Anterior cingulate cortex (tissue), 58 donors: ENCODE measurements at places on chromosomes 16 and 17.

DNA sequence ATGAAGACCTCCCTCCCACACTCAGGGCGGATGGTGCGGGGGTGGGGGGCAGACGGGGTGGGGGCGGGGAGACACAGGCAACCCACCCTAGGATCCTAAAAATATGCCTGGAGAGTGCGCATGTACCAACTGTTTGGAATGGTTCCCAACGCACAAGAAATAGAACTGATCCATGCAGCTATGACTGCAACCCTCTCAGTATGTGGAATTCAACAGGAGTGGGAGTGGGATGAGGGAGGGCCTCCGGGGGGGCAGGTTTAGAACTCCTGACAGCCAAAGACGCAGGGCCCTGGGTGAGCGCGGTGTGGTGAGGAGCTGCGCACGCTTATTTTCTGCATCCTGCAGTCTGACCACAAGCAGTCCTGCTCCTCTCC, 1.1 kb upstream of the P2RX5 start:
- DNase-seq: no peak

GRCh38 chr17:32302860-32303649, 37.4 kb downstream of the RHBDL3 start:
- DNase-seq: no peak

- no peak for DNase-seq
Observed at GRCh38 chr17:75917141-75917916, 12.6 kb upstream of the MRPL38 start.

DNA sequence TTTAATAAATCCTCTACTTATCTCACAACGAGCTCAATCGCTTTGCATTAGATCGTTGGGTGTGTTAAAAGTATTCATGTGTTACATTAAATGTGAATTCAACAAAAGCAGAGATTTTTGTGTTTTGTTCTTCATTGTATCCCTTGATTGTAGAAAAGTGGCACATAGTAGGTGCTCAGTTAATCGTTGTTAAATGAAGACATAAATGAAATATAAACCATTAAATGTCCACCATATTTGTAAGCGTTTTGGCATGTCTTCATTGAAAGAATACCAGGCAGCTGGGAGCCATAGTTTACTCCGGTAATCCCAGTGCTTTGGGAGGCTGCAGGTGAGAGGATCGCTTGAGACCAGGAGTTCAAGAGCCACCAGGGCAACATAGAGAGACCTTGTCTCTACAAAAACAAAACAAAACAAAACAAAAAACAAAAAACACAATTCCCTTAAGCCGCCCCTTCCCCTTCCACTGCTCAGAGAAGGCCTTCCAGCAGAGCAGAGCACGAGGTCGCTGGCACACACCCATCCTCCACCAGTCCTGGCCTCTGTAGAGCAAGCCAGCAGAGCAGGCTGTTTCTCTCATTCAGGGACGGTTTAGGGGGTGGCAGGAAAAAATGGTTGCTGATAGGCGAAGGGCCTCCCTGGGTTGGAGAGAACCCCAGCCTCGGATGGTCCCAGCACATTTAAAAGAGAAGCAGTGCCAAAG, 673 bp upstream of the CHD9 start:
- DNase-seq: no peak

- no peak for DNase-seq
Observed at GRCh38 chr17:78611607-78612006, 34.4 kb upstream of the DNAH17 start.

DNA sequence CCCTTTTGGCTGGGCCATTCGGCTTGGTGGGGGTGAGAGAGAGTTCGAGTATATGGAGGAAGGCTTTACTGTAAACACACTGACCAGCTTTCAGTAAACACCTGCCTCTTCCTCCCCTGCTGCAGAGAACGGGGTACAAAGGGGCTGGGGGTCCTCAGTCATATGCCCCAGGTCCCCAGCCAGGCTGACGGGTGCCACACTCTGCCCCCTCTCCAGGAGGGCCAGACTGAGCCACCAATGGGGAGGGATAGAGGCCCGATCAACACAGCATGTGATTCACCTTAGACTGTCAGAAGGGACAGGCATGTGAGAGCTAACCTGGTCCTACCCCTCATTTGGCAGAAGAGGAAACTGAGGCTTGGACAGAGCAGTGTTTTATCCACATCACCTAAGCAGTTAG, 13.0 kb downstream of the NHERF1 start:
- DNase-seq: no peak

DNA sequence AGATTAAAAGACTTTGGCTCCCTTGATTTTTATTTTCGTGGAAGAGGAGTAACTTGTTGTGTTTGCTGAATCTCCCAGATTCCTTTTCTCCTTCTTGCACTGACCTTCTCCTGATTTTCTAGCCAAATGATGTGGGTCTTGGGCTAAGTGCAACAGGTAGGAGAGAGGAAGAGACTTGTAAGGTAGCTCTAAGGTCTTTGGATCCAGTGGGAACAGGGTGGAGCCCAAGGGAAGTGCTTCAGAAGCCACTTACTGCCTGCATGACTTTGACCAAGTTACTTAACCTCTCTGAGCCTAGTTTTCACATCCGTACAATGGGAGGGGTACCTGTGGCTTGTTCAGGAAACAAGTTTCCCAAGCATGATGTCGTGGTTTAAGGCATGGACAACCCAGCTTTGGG, 111.3 kb upstream of the IRX3 start:
- no peak for DNase-seq
